ENCODE measurements at places on chromosomes 4 and X.
A peak's percentile ranks its signal among the peaks of the same experiment; 100 is the strongest.

- no peak for DNase-seq
Measured at GRCh38 chr4:153008578-153009199, 72.6 kb downstream of the FHDC1 start.

DNA sequence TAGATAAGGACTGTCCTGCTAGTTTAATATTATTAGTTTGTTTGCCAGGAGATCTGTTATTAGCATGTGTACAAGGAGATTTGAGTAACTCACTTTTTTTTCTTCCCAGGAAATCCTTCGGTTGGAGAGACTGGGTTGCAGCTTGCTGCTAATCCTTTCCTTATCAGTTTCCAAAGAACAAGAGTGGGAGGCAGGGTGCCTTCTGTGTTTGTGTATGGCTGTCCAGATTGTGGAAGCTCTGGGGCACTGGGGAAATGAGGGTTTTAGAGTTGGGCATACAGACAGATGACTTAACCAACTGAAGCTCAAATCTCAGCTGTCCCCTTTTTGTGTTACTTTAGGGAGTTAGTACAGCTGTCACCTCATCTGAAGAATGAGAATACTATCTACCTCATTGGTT, 12.6 kb upstream of the SUPT20HL1 start:
- no peak for DNase-seq

DNA sequence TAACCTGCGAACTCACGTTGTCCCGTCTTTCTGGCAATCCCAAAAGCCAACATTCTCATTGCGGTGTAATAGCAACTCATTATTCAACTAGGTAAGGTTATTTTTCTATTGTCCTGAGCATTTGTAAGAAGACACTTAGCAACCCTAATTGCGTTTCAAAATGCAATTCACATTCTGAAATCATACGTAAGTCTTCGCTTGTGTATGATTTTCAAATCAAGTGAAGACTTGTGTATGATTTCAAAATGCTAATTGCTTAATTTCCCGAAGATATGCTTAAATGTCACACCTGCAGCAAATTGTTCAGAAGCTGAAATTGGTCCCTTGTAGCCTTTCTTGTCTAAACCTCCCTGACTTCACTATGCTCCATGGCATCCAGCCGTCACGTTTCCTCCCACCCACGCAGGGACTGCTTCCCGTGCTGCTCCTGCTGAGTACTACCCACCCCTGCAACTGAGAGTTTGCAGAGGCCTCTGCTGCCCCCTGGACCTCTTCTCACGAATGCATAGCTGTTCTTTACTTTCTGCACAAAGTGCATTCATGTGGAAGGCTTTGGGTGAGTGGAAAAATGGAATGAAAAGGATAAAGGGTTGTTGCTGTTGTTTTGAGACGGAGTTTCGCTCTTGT, 40.8 kb upstream of the CLDN24 start:
- DNase-seq: no peak

GRCh38 chr4:18021470-18021719, 160 bp downstream of the LCORL start:
- DNase-seq: no peak

GRCh38 chr4:33850371-33850902, 2393.9 kb downstream of the ARAP2 start:
- DNase-seq: no peak

DNA sequence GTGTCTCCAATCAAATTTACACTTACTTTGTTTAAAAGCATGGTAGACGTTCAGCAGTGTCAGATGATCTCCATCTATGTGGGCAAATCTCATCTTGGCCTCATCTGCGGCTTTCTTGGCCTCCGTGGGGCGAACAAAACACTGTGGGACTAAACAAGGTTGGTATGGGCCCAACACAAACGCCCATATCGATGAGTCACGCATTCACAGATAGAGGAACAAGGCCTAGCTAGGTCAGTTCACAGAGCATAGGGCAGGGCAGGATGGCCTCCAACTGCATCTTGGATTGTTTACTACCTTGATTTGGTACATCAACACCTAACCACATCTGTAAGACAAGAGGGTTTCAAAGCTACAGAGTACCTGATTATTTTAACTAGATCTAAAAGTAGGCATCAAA, 47.3 kb downstream of the DHX15 start:
- DNase-seq: no peak

DNA sequence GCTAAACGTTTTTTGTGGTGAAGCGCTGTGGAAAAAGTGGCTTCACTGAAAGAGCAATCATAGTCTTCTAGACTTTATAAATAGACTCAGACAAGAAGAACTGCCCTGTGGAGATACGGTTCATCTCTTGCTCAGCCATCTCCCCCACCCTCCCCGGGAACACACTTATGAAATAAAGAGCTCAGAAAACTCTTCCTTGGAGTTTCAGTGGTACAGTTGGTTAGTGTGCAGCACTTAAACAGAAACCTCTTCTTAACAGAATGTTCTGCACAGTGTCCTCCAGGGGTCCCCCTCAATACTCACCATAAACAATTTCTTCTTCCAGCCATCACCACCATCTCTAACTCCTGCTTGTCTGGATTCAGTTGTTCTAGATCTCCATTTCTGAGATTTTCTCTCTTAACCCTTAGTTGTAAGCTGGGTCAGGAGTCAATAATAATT, 313.0 kb downstream of the ARHGAP10 start:
- DNase-seq: no peak

DNA sequence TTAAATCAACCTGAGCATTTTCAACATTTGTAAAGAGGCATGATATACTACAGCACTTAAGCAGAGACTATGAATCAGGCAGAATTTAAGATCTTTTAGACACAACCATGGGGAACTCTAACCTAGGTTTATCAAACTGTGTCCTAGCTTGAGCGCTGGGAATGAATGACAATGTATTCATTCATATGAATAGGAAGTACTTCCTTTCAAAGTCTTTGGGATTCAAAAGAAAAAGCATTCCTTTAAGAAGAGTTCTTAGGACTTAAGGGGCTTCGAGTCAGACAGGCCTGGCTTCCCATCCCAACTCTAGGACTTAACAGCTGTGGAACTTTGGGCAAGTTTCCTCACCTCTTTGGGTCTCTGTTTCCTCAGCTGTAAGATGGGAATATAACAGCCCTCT, 104.6 kb downstream of the ANAPC4 start:
- DNase-seq: no peak

- no peak for DNase-seq
Measured at GRCh38 chr4:2069161-2069971, 10.2 kb downstream of the NAT8L start.

GRCh38 chr4:3307060-3307459, 14.2 kb downstream of the RGS12 start:
- no peak for DNase-seq

- no peak for DNase-seq
Measured at GRCh38 chrX:153726286-153727122, 1.8 kb downstream of the ABCD1 start.

GRCh38 chr4:74531963-74532794, 87.2 kb downstream of the AREG start:
- no peak for DNase-seq

DNA sequence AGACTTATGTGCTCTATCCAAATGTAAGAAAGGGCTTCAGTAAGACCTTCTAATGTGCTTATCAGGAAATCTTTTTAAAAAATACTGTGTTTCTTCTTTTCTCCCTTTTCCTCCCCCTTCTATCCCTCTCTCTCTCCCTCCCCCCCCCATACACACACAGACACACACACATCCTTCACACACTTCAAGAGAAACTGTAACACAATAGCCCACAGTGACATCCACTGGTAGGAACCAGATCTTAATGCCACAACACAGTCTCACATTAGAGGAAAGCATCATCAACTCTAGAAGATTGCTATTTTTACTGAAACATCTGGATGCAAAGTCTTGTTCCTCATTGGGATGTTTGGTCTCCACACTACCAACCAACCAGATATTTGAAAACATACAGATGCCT, 4.6 kb downstream of the PCDH19 start:
- DNase-seq: no peak

DNA sequence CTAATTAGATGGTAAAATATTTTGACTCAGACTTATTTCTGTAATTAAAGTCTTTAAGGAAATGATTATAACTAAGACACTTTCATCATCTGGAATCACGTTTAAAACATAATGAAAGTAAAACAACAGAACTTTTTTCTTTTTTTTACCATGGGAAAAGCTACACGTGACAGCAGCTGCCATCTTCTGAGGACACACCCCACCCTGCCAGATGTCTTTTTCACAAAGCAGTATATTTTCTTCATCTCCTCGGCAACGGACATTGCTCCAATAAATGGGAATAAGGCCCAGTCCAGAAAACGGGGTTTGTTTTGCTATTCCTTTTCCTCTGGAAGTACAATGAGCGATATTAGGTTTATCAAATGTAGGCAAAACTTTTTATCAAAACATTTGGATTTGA, 17.5 kb downstream of the PRSS12 start:
- DNase-seq: no peak

DNA sequence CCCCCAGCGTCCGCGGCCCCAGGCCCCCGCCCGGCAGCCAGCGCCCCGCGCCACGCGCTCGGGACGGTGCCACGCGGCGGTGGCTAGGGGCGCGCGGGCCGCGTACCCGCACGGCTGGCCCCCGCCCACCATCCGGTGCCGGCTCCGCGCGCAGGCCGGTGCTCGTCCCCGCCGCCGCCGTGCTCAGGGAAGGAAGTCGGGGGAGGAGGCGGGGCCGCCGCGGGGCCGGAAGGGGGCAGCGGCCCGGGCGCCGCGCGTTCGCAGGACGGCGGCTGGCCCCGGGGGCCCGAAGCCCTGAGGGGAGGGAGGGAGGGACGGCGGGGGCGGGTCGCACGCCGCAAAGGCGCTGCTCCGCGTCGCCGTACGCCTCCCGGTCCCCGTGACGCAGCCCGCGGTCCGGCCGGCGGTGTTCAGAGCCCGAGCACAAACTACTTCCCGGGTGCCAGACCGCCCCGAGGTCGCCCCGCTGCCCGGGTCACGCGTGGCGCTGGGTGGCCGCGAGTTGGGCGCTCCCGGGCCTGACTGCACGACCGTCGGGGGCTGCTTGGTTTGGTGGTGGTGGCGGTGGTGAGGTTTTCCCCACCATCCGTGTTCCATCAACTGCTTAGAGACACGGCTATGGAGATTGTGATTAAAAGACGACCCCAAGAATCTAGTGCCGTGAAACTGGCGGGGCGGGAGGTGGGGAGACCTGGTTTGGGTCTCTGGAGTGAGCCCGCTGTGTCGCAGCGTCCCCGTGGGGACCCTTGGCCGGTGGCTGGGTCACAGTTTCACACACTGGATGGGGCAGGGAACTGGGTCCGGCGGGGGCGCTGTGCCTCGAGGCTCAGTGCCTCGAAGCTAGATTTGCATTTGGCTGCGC, at the start of gene DCTD:
DCTD (minus strand) TSS at position 205 of the 862 bp plus-strand sequence. CDS start 1,818 bp downstream, outside the sequence.
- DNase-seq: peak; percentile 65

- DNase-seq: no peak
Measured at GRCh38 chrX:109270580-109271484, 211.1 kb downstream of the GUCY2F start.

GRCh38 chrX:153245288-153245731, 66.2 kb downstream of the MAGEA1 start:
- no peak for DNase-seq

DNA sequence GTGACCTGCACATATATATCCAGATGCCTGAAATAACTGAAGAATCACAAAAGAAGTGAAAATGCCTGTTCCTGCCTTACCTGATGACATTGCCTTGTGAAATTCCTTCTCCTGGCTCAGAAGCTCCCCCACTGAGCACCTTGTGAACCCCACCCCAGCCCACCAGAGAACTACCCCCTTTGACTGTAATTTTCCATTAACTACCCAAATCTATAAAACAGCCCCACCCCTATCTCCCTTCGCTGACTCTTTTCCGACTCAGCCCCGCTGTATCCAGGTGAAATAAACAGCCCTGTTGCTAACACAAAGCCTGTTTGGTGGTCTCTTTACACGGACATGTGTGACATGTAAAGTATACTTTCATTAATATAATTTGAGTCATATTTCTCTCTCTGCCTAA, 320.3 kb upstream of the TECRL start:
- DNase-seq: no peak

GRCh38 chrX:53440621-53441517, 6.7 kb upstream of the HSD17B10 start:
- DNase-seq: no peak

GRCh38 chrX:75547783-75548182, 24.9 kb upstream of the ZDHHC15 start:
- DNase-seq: no peak

DNA sequence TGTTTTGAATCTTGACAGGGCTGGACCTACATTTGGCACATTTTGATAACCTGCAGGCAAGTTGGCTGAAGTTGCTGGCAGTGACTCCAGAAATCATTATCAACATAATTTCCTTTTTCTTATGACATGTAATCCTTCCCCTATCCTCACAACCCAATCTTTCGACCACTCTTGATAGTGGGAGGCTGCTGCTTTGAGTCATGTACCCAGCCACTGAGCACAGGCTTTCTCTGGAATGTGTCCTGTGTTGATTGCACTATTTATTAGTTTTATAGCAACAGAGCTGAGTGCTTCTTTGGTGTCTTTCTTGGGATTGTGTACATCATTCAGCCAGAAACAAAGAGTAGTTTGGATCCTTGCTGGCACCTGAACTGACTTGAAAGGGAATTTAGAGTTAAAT, 183.1 kb upstream of the LEF1 start:
- no peak for DNase-seq

DNA sequence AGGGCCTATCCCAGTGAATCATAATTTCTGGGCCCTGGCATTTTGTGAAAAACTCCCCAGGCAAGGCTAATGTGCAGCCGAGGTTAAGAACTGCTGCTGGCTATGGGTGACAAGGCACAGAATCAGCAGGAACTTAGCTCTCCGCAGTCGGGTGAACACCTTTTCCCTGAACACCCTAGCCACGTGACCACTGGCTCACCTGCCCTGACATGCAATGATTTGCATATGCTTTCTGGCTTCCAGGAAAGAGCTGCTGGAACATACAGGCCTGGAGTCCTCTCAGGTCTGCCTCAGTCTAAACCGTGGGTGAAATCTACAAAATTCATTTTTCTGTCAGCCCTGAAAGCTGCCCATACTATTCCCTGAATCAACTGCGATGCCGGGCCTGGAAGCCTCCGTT, 56.6 kb downstream of the ZNF827 start:
- no peak for DNase-seq

- DNase-seq: no peak
Measured at GRCh38 chr4:15592799-15593198, 62.4 kb downstream of the FBXL5 start.

DNA sequence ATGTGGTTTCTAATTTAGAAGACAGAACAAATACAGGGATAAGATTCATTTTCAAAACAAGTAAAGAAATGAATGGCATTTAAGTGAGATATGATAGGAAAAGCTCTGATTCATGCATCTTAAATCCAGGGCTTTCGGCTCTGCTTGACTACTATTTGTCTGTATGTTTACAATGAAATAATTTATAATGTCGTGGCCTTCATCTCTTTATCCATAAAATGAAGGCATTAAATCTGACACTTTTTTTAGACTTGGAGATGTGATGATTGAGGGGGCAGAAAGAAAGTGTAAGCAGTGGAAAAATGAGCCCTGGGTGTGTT, 115.7 kb upstream of the KIT start:
- DNase-seq: no peak

- DNase-seq: no peak
Measured at GRCh38 chr4:152363086-152363485, 172.8 kb downstream of the FBXW7 start.

GRCh38 chr4:149896432-149896831, 80.8 kb upstream of the IQCM start:
- no peak for DNase-seq

GRCh38 chrX:69740317-69740716, 124.4 kb downstream of the EDA start:
- DNase-seq: no peak

- DNase-seq: no peak
Measured at GRCh38 chrX:16601885-16602284, 48.1 kb upstream of the S100G start.

All from stimulated activated CD4-positive, alpha-beta T cell treated with anti-CD3 and anti-CD28 coated beads, Interleukin-15, amount 100 ng/mL, for 1 hour (primary cell).